ENCODE measurements at places on chromosomes 16 and 17.

GRCh38 chr16:66948134-66948836, 12.8 kb upstream of the CES3 start:
- DNase-seq, result no peak

- DNase-seq, result peak; percentile 21
Observed at GRCh38 chr16:78794581-78795250, 695.3 kb downstream of the WWOX start.

DNA sequence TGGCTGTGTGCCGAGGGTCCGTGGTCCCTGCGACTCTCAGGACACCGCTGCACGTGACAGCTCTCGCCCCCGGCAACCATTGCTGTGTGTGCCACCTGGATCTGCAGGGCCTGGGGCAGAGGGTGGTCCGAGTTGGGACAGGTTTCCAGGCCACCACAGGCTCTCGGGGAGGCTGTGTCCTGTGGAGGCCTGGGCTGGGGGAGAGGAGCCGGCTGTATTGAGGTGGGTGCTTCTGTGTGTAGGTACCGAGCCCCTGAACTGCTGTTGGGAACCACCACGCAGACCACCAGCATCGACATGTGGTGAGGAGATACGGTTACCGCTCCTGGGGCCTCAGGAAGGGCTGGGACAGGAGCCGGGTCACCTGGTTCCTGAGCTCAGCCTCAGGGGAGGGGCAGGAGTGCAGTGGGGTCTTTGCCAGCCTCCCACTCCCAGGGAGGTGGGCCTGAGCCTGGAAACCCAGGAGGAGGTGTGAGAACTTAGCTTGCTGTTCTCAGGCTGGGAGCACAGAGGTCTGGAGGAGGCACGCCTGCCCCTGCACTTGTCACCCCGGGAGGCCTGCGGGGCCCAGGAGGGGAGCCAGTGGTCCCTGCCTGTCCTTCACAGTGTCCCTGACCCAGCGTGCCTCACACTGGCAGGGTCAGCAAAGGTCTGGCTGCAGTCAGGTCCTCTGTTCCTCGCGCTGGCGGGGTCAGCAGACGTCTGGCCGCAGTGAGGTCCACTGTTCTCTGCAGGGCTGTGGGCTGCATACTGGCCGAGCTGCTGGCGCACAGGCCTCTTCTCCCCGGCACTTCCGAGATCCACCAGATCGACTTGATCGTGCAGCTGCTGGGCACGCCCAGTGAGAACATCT, 7.3 kb downstream of the SPATA2L start:
- DNase-seq, result no peak

DNA sequence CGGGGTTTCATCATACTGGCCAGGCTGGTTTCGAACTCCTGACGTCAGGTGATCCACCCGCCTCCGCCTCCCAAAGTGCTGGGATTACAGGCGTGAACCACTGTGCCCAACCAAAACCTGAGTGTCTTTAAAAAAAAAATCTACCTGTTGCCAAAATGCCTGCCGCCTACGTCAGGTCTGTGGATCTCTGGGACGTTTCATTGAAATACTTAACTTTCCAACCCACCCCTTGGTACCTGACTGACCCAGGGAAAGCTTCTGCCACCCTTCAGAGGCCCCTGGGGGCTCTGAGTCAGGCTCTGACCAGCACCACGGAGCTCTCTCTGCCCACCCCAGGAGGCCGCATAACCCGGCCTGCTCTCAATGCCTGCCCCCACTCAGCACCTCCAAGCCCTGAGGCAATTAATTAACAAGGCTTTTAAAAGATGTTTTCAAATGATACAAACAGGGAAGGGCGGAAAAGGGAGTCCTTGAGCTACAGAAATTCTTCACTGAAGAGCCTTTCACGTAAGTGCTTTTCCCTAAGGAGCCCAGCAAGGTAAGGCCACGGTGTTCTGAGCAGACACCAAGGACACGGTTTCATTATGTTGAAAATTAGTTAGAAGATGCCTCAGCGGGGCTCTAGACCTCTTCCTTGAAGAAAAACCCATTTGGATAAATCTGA, 29.3 kb upstream of the GSG1L start:
- DNase-seq, result no peak

- DNase-seq, result no peak
Observed at GRCh38 chr17:6249732-6250131, 179.6 kb downstream of the WSCD1 start.

DNA sequence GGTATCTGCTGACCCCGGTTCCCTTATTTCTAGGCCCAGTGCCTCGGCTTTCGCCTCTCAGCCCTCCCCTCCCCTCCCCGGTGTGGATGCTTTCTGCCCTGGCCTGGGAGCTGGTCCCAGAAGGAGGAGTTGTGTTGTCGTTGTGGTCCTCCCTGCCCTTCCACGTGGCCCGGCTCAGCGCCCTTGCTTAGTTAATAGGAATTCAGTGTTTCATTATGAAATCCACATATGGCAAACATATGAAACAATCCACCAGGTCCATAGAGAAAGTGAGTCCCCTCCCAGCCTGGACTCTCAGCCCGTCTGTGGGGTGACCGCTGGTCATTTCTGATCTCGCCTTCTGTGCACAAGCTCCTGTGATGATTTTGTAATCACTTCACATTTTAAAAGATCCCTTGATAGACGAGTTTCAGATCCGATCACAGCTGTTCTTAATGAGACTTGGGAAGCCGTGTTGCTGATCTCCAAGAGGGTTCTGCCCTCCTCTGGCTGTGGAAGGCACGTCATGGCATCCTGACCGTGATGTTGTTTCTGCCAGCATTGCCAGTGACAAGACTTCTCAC, 112.1 kb downstream of the BANP start:
- DNase-seq, result no peak
